ENCODE measurements at places on chromosomes 3 and 15.

DNA sequence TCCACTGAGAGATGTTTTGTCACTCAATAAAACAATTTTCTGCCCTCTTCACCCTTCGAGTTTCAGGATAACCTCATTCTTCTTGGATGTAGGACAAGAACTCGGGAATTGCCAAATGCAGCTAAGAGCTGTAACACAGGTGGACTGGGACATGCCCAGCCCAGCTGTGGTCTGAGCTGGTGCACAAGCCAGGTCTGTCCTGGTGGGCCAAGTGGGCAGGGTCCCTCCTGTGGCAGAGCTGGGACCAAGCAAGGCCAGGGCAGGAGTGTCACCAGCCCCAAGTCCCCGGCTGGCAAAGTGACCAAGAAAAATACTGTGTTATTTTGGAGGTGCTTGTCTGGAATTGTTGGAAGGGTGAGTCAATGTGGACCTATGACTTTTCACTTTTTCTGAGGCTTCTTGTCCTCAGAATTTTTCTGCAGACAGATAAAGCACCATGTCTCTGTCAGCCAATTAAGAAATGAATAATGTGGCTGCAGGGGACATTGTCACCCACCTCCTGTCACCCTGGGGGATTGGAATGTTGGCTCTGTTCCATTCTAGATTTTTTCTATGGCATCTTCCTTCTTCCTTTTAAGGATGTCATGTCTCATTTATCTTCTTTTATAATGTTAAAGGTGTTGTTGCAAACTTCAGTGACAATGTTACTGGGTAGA, 645.2 kb upstream of the EPHA6 start:
- DNase-seq = no peak

DNA sequence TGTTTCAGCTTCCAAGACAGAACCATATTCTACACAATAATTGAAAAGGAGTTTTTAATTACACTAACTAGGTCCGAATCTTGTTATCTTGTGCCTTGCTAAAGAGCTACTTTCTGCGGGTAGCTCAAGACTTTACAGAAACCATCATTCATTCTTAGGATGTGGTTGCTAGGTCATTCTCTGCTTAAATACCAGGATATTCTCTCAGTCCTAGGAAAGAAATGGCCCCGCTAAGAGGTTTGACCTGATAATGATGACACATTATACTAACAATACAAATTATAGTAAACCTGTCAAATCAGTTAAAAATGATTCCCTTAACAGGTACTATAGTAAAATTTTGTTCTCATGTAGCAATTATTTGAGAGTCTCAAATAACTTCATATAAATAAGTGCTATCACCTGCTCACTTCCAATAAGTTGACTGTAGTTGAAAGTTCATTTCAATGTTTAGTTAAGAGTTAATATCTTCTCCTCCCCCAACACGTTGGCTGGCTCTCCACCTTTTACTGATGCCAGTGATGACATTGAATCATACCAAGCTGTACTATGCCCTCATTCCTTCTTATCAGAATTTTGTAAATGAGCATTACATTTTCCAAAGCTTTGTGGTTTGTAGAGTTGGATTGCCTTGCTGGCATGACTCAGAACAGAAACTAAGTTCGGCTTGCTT, 3.6 kb upstream of the C3orf85 start:
- no peak for DNase-seq

GRCh38 chr3:134768116-134768515, 26.9 kb upstream of the EPHB1 start:
- no peak for DNase-seq

- DNase-seq = no peak
These were observed 97.2 kb upstream of the TMCO5A start for GRCh38 chr15:37837276-37837675.

DNA sequence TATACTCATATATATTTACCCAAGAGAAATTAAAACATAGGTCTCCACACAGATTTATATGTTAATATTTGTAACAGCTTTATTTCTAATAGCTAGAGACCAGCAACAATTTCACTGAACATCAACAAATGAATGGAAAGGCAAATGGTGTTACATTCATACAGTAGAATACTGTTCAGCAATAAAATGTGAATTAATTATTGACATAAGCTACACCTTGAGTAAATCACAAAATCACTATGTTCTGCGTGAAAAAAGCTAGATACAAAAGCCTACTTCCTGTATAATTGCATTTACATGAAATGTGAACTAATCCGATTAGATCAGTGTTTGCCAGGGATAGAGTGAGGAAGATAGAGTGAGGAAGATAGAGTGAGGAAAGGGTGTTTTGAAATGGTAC, 945.7 kb downstream of the SQOR start:
- no peak for DNase-seq

DNA sequence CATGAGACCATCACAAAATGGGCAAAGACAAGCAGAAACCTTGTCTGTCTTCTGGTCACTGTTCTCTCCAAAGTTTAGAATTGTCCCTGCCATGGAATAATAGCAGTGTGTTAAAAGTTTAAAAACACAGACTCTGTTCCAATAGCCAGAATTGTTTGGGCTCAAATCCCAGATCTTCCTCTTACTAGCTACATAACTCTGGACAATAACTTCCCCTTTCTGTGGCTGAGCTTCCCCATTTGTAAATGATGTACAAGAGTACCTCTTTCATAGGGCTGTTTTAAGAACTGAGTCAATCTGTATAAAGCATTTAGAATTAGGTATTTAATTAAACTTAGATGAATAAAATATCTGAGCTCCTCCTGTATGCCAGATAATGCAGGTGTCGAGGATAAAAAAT, 623.0 kb downstream of the NTRK3 start:
- no peak for DNase-seq

Measured in BJ (cell line).